ENCODE measurements at places on chromosomes 1 and 21.

- no peak for DNase-seq
Measured at GRCh38 chr1:171231326-171231725, 17.0 kb upstream of the FMO1 start.

DNA sequence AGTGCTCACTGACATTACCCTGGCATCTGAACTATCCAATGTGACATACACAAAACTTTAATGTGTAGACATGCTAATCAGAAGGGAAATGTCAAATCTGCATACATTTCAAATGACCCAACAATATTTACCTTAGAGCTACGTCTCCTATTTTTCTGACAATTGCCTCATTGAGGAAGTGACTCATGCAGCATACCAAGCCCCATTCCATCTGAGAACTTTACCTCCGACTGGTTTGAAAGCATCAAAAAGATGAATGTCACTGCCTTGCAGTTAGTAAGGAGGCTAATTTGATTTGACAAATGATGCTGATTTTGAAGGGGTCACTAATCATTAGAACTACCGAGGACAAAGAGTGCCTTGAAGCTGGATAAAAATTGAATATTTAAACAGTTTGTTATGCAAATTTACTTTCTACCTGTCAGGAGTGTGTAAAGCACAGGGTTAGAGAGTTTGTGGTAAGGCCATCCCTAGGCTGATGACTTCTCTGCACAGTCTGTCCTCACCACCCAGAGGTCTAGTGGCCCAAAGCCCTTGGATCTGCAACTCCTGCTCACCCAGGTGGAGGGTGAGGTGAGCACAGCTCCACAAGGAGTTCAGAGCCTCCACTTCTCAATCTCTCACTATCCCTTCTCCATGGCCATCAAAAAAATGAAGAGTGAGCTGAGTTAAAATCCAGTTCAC, 500.3 kb upstream of the C1orf87 start:
- DNase-seq: no peak

DNA sequence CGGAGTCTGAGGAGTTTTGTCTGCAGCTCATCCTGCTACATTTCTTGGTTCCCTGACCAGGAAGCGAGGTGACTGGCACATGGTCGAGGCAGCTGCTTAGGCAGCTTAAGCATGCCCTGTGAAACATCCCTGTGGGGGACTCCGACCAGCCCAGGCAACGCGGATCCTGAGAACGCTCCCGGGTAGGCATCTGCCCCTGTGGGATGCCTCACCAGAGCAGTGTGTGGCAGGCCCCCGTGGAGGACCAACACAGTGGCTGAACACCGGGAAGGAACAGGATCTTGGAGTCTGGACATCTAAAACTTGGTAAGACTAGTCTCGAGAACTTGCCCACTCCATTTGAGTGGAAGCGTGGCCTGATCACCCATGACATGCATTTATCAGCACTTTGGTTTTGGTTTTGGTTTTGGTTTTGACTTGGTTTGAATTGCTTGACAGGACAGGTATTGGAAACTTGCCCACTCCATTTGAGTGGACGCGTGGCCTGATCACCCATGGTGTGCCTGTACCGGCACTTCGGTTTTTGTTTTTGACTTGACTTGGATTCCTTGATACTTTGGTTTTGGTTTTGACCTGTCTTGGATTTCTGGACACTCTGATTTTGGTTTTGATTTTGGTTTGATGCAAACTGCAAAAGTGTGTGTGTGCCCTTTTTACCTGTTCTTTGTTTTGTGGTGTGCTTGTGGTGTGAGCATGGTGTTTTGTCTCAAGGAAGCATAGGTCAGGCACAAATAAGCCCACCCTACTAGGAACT, 12.2 kb upstream of the NEK2 start:
- DNase-seq: no peak

DNA sequence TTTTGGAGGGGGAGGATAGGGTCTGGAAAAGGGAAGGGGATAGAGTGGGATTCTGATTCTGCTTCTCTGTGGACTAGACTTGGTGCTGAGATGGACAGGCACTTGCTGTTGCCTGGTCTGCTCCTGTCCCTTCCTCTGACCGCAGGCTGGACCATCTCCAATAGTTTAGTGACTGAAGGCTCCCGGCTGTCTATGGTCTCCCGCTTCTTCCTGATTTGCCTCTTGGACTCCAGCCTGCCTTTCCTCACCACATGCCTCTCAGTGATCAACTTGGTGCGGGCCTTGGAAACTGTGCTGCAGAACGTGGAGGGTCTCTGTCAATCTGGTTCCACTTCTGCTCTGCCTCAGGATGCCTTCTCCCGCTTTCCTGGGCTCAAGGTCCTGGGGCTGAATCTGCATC, 6.3 kb upstream of the ZSCAN20 start:
- no peak for DNase-seq
